ENCODE measurements at places on chromosomes 6 and 20.

- no peak for DNase-seq
These were observed 12.8 kb upstream of the HLA-F start for GRCh38 chr6:29710281-29710941.

- DNase-seq: no peak
These were observed 37.2 kb downstream of the MGME1 start for GRCh38 chr20:18005990-18006364.

GRCh38 chr20:10629946-10630650, 43.7 kb downstream of the JAG1 start:
- DNase-seq: no peak

DNA sequence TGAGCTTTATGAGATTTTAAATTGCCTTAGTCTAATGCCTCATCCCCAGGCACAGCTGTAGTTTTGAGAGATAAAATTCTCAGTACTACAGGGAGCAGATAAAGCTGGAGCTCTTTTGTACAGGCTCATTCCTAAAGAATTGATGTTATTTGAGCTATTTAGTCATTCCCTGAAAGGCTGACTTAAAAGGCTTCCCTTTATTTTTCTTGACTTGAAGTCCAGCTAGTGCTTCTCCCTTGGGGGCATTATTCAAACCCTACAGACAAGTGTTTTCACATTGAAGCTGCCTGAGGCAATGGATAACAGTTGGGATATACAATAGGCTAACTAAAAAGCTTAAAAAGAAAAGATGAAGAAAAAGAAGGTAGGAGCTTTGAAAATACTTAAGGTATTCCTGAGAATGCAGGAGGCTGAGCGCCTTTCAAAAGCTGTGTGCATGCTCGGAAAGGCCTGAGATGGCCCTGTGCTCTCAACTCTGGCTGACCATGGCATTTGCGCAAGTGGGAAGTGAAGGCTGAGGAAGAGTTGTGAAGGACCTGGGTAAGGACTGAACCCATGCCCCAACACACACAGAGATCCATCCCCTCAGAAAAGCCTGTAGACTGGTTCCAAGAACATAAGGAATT, 315.1 kb downstream of the SMOC2 start:
- DNase-seq: peak; percentile 30

DNA sequence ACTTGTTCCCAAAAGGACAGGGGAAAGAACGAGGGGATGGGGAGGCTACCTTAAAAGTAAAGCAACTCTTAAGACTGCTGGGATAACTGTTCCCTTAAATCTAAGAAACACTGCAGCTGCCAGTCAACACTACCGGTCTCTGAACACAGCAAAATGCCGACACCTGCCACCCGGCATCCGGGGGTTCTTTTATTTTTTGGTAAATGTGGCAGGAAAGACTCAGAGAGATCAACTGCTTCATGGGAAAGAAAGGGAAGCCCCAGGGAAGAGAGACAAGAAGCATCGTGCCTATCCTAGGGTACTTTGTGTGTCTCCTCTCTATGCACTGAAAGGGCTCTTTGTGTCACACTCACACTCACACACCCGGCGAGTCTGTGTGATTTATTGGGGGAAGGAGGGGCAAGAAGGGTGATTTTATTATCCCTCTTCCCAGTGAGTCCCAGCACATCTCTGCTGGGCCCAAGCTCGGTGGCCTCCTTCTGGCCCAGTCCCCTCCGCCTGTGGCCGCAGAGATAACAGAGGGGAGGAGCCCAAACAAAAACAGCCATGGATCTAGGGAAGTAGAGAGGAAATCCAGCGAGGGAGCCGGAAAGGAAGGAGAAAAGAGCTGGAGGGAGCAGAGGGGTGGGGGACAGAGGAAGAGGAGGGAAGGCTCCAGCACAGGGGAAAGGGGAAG, 1.4 kb downstream of the FYN start:
- DNase-seq: no peak

DNA sequence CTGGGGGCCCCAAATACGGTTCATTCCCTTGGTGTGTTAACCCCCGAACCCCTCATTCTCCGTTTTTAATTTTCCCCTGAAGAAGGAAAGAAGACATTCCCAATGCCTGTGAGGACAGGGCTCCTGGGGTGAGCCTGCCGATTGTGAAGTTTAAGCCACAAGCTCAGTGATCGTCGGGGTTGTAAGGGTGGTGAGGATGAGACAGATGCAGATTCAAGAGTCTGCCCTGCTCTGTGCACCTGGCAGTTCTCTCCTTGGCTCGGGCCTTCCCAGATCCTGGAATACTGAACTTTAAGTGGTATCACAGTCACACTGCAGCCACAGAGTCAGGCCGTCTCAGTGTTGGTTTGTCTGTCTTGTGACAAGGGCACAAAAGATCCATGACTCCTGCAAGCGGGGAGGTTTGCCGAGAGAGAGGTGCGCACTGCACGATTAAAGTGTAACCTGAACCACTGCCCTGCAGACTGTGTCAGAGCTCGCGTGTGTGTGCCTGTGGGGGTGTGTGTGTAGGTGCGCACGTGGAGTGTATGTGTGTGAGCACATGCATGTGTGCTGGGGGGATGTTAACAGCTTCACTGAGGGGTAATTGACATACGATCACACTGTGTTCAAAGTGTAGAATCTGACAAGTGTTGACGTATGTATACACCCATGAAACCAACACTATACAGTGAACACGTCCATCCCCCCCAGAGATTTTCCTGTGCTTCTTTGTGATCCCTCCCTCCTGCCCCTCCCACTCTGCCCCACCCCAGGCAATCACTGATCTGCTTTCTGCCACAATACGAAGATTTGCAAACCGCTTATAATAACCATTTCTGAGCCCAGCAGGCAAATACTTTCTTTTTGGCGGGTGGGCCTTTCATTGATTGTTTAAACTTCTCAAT, 38.9 kb downstream of the RPP40 start:
- no peak for DNase-seq

DNA sequence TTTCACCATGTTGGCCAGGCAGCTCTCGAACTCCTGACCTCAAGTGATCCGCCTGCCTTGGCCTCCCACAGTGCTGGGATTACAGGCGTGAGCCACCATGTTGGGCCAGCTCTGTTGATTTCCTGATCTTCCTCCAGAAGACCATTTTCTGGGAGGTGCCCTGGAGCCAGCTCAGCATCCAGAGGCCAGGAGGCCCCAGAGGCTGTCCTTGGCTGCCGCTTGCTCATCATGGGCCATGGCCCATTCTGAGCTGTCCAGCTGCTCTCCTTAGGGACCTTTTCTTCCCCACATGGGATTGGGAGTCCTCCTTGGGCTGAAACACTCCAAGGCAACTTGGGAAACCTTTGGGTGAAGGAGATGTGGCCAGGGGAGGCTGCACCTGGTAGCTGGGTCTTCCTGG, 15.4 kb downstream of the LRRC73 start:
- no peak for DNase-seq

DNA sequence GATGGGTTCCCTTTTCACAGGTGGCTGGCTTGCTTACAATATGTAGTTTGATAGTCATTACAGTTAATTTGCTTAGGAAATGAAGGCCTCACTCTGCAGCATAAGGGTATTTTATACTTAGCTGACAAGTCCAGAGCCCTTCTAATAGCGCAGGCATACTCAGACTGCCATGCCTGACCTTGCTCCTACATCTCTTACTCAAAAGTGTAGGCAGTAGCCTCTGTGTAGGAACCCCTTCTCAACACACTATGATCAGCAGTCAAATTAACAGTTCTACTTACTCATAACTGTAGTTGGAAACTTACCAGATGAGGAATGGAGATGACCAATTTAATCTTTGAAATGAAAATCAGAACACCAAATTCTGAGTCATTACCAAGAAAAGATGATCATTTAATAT, 373.5 kb downstream of the TBC1D32 start:
- DNase-seq: no peak

DNA sequence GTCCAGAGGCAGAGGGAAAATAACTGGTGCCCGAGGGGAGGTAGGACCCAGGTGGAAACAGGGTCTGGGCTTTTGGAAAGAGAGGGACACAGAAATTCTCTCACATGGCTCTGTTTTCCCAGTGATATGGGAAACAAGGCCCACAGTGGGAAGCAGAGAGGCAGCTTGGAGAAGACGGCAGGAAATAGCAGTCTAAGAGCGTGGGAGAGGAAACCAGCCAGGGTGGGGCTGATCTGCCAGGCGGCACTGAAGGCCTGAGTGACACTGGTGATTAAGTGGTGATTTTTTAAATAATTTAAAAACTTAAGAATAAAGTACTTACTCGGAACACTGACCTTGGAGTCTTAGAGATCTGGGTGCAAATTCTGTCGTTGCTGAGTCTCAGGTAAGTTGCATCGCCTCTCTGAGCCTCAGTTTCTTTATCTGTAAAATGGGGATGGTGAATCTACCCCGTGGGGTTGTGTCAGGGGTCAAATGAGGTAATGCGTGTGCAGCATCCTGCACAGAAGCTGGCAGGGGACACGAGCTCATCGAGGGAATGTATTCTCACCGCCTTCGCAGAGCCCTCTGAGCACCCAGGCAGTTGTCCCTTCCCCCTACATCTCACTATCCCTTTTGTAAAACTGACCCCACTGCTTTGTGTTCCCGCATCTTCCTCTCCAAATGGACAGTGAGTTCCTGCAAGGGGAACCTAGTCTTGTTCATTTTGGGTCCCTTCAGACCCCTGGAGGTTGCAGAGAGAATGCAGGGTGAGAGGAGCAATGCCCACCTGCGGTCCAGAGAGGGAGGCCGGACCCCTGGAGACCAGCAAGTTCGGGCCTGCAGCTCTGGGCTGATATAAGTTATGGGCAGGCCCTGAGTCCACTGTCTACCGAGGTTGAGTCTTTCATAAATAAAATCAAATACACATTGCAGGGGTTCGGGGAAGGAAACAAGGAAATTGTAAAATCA, 228.6 kb upstream of the PMEPA1 start:
- DNase-seq: no peak

GRCh38 chr6:83711958-83712357, 3.1 kb upstream of the SNAP91 start:
- no peak for DNase-seq

- no peak for DNase-seq
These were observed 1.8 kb downstream of the SLA2 start for GRCh38 chr20:36644032-36644705.

GRCh38 chr6:88477413-88477812, 311.3 kb upstream of the CNR1 start:
- DNase-seq: no peak

DNA sequence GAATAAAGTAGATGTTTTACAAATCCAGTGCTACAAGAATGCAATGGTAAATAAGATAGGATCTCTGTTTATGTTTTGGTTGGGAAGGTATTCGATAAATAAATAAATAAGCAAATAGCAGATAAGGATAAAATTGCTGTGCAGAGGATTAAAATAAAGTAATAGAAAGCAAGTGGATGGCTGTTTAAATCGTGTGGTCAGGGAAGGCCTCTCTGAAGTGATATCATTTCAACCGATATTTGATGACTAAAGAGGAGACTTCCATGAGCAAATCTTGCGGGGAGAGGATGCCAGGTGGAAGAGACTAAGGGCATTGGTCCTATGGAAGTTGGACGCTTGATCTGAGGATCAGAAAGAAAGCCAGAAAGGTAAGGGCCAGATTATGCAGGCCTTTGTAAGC, 92.0 kb upstream of the CCN2 start:
- DNase-seq: no peak

DNA sequence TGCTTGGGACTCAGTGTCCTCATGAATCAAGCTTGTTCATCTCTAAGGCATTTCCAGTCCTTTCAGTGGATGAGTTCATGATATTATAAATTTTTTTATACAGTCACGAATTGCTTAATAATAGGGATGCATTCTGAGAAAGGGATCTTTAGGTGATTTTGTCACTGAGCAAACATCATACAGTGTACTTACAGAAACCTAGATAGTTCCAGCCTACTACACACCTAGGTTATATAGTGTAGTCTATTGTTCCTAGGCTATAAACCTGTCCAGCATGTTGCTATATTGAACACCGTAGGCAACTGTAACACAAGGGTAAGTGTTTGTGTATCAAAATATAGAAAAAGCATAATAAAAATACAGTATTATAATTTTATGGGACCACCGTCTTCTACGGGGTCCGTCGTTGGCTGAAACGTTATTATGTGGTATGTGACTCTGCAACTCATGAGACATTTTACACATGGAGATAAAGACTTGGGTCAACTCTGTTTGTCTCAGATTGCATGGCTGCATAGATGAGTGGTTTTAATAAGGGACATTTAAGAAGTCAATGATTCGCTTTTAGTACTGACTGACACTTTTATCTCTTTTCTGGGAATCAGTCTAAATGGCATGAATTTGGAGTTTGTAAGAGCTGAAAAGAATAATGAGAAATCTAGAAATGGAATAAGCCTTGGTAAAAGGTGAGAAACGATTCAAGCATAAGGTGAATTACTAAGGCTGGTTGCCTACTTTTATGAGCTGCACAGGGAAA, 33.2 kb downstream of the CLIC5 start:
- no peak for DNase-seq

DNA sequence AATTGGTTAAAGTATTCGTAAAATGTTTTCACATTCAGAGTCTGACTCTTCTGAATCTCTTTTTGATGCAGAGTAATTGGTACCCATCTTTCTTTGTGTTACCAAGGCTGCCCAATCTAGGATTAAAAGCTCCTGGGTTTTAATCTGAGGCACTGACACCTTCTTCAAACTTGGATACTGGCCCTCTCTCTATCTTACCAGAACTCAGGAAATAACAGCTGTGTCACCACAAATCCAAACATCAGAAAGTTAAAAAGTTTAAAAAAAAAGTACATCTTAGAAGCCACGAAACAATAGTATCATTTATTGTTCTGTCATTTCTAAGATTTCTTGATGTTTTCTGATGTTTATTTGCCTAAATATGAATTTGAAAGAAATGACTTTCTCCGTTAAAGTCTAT, 255.5 kb upstream of the RUNX2 start:
- DNase-seq: no peak

DNA sequence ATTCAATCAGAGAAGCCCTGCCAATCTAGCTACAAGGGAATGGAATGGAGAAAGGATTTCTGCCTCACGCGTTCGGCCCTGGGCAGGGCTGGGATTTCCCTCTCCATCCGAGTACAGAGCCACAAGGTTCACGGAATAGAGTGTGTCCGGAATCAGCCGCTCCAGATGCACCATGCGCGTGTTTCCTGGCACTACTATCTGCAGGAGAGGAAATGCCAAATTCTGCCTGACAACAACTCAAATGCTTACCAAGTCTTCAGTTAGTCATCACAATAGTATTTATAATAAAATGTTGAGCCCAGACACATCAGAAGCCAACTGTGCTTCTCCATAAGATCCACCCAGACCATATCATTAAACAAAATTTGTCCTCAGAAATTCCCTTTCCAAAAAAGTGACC, 75.1 kb downstream of the COL12A1 start:
- DNase-seq: no peak

DNA sequence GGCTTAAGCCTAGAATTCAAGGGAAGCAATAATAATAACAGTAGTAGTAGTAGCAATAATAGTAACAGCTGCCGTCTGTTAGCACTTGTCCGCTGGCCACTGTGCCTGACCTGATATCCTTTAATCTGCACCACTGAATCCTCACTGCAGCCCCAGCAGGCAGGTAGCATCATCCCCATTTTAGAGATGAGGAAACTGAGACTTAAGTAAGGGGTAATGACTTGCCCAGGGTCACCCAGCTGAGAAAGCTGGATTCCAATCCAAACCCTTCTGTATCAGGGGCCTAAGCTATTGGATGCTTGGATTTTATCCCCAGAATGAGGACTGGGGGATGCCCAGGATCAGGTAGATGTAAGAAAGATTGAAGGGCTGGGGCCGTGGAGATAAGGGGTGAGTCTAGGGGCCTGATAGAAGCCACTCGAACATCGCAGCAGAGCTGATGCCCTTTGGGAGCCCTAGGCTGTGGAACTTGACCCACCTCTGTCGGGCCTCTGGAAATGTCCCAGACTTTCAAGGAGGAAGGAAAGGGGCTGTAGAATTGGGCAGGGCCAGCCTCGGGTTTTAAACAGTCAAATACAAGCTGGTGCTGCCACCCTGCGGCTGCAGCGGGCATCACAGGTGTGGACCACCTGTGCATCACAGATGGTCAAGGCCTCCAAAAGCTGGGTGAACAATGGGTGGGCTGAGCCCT, 102.1 kb upstream of the MYL9 start:
- DNase-seq: no peak

All from fibroblast of skin of left biceps (primary cell).